CD4-positive, alpha-beta T cell treated with Interleukin-15 for 4 hours (primary cell): ENCODE measurements at places on chromosomes 1 and 21.
A peak's percentile ranks its signal among the peaks of the same experiment; 100 is the strongest.

DNA sequence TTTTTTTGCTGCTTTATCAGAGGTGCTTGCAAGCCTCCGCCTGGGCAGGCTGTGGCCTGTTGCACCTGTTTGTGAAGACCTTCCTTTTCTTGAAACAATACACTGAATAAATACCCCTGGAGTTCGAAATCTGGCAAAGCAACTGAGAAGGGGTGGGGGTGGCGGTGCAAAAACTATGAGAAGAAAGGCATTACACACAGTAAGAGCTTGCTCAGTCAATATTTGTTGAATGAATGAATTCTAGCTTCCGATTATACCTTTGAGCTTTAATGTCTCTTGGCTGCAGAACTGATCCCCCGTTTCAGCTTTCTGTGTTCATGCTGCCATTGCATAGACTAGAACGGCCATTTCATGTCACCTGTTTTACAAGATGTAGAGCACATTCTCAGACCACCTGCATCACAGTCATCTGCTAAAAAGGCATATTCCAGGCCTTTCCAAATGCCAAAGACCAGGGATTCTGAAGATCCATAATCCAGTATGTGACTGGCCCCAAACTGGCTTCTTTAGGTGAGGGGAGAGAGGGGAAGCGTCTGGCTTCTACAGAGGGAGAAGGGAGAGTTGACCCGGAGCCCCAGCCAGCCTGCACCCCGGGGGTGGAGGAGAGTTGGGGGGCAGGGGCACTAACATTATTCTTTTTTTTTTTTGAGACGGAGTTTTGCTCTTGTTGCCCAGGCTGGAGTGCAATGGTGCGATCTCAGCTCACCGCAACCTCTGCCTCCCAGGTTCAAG is 111.5 kb downstream of the ETS2 start:
- DNase-seq, result no peak

DNA sequence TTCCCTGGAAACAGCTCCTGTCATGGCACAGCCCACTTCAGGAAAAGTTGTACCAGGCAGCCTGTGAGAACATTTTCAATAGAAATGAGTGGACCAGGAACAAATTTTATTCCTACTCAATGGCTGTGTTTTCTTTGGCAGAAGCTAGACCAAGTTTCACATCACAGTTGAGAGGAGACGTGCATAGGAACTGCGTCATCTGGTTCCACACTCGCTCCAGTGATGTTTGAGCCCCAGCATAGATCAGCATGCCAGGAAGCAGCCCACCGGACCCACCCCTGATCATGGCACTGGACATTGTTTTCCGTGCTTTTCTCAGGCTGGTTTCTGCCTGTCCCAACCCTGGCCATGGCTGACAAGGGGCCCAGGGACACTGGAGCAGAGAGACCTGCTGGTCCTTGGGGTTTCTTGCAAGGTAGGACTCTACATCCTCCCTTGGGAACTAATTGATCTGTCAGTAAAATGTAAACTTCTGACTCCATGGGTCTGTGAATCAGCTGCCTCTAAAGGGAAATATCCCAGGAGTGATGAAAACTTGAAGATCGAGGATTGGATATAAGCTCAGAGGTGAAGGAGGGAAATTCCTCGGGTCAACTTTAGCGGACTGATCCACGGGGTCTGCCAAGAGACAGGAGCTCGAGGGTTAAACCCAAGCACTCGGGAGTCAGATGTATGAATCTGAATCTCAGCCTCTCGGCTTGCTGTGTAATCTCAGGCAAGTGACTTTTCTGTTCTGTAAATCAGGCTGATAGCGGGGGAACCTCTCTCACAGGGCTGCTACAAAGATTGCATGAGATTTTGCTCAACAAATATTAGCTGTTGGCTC is 35.7 kb downstream of the NEK2 start:
- no peak for DNase-seq

DNA sequence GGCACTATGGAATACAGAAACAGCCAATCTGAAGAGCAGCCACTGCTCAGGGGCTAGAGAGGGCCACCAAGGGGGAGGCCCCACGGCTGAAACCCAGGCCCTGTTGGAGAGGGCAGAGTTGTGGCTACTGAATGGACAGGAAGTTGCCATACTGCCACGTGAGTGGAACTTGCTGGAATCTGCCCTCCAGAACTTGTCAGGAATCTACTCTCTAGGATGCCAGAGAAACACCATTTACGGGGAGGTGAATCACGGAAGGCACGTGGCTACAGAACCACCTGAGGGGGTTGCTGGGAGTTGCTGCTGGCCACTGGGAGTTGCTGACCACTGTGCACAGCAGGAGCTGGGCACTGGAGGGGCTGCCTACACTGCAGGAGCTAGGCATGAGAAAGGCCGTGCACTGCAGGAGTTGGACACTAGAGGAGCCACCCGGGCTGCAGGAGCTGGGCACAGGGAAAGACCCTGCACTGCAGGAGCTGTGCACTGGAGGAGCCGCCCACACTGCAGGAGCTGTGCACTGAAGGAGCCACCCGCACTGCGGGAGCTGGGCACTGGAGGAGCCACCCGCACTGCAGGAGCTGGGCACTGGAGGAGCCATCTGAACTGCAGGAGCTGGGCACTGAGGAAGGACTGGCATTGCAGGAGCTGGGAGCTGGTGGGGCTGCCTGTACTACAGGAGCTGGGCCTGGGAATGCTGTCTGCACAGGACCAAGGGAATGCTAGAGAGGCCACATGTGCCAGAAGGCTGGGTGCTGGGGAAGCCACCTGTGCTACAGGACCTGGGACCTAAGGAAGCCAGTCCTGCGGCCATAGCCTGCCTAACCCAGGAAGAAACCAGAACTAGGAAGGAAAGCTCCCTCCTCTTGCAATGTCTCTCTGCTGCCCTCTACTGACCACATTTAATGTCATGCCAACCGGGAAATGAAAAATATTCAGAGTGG is 343.4 kb downstream of the MATN1 start:
- DNase-seq, result peak; percentile 69

DNA sequence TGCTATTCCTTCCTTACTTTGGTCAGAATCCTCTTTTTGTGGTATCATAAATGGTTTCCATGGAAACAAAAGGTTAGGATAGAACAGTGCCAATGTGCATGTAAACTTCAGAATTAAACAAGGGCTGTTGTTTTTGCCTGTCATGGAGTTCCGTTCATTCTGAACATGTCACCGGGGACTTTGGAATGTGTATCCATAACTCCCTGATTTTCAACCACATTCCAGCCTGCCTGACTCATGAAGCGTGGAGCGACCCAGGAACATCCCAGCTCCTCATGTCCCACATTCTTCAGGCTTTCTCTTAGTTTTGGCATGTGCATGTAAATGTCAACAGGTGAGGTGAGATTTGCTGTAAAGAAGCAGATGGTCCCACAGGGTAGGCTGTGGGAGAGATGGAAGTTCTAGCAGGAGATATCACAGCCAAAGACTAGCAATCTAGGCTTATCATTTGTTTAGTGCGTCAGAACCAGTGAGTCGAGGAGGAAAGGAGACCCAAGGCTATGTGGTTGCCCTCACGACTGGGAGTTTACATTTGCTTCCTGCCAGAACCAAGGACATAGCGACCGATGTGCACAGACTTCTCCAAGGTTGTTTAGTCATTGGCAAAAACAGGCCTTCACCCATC is 23.0 kb upstream of the DNAJC11 start:
- DNase-seq, result no peak

GRCh38 chr1:2955652-2956051 is 65.6 kb upstream of the ACTRT2 start:
- DNase-seq, result no peak

- DNase-seq, result no peak
Measured at GRCh38 chr1:188906921-188907641, 1570.6 kb downstream of the BRINP3 start.

DNA sequence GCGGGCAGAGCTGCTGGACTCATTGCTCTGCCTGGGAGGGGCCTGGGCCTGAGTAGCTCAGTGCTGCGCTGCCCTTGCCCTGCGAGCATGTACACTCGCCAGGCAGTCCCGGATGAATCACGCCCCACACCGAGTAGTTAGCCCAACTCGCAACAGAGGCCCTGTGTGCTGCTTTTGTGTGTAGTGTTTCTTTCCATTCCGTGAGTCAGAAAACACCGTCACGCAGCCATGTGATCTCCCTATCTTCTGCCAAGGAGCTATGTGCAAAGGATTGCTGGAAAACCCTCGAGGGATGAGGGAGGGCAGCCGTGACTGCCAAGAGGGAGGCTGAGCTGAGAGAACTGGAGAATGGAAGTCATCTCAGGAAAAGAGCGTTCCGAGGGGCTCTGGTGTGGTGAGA is 37.3 kb downstream of the NENF start:
- no peak for DNase-seq

DNA sequence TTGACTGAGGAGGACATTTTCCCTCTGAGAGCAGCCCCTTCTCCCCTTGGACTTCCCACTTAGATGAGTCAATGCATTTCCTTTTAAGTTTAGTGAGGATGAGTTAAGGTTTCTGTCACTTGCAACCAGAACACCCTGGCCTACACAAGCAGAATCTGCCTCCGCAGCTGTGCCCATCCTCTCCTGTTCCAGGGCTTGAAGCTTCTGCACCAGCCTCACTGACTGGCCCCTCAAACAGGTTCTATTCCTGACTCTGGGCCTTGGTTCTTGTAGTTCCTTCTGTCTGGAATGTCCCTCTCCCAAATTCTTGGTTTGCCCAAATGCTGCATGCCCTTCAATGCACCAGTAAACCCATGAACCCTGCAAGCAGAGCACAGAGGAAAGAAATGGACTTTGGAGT is 394.4 kb downstream of the PTPRU start:
- no peak for DNase-seq

DNA sequence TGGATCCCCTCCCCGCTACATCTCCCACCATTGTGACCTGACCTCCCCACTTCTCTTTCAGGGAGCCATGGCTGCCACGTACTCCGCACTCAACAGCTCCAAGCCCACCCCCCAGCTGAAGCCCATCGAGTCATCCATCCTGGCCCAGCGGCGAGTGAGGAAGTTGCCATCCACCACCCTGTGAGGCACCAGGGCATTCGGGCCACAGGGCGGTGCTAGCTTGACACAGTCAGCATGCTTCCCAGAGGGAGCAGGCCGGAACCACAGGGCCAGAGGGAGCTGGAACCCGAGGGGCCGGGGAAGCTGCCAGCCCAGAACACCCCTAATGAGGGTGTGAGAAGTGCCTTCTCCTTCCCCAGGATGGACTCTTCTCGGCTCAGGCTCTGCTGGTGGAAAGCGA is 44.5 kb downstream of the RPS6KA1 start:
- DNase-seq, result no peak

DNA sequence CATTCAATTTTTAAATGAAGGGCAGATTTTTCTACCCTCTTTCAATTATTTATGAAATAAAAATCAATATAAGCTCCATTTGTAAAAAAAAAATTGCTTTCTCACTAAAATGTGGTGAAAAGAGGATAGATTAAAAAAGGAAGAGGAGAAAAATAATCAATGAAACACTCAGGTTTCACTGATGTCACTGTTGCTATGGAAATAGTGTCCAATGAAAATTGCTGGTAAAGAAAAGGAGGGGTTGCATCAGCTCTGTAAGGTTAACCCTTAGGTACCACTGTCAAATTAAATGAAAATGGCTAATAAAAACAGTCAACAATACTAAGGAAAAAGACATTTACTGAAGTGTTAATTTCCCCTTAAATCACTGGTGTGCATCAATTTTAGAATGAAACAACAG is 91.6 kb upstream of the TTC39A start:
- peak; percentile 26 for DNase-seq

- DNase-seq, result no peak
Measured at GRCh38 chr1:43962324-43962723, 7.5 kb upstream of the DPH2 start.

DNA sequence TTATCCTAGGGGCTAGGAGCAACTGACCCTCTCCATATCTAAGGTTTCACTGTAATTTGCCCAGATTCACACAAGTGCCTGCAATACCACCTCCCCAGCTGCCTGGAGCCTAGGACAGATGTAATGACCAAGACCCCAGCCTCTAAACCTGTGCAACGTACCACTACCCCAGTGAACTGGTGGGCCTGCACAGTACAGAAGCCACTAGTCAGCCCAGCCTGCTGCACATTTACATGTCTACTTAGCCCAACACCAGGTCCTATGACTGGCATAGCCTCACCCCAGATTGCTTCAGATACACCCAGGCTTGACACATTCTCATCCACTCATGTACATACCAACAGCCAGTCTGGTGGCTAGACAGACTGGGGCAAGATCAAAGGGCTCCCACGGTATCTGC is 1336.6 kb downstream of the BRINP3 start:
- no peak for DNase-seq

GRCh38 chr1:187878883-187879282 is 1050.1 kb downstream of the PLA2G4A start:
- DNase-seq, result no peak

- DNase-seq, result no peak
Measured at GRCh38 chr1:203935321-203935720, 73.9 kb downstream of the SNRPE start.

GRCh38 chr21:41357546-41357945 is 4.3 kb upstream of the MX2 start:
- no peak for DNase-seq

DNA sequence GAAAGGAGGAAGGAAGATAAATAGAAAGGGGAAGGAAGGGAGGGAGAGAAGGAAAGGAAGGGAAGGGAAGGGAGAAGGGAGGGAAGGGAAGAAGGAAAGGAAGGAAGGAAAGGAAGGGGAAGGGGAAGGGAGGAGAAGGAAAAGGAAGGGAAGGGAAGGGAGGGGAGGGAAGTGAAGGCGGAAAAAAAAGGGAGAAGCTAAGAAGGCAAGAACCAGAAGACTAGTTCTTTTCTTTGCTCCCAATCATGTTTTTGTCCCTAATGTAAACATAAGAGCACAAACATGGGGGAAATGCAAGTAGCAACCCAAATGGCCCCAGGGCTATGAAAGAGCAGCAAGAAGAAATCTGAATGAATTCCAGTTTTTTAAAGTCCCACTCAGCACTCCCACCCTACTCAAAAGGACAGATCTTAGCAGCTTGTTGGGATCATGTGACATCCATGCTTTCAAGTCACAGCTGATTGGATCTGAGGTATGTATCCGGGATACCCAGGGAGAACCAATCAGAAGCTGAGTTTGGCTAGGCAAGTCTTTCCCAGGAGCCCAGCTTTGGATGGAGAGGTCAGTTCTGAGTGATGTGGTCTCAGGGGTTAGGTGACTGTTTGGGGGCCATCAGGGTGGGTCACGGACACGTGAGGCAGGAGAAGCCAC is 24.2 kb upstream of the FHAD1 start:
- DNase-seq, result no peak

GRCh38 chr1:156221986-156222692 is 9.3 kb downstream of the PMF1 start:
- no peak for DNase-seq

GRCh38 chr1:145846201-145846612 is 777 bp downstream of the NUDT17 start:
- DNase-seq, result peak; percentile 29

DNA sequence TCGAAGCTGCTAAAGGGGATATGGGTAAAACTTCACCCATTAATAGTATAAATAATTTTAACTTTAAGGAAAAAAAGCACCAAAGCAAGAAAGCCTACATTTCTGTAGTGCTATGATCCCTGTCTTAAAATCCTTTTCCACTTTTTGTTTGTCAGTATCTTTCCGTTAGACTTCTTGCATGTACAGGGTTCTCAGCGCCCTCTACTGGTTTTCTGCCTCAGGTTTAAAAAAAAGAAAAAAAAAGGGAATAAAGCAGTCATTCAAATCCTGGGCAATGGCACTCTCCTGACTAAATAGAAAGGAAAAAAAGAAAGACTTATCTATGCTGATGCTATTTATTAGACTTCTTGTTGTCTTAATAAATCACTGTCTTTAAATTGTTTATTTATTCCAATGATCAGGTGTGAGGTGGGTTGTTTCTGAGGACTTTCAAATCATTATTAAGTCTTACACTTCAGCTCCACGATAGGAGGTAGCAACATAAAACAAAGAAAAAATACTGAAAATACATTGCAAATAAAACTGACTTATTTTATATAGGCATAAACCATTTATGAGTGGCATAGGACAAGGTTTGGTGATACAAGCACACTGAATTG is 475.4 kb upstream of the NR5A2 start:
- peak; percentile 7 for DNase-seq
